Fibroblast of villous mesenchyme (primary cell): ENCODE measurements at places on chromosomes 12 and 14. TPM values are rescaled to one million over a fixed set of nuclear protein-coding genes. Genes with fewer than 3 reads are reported as not detected.
A peak's percentile ranks its signal among the peaks of the same experiment; 100 is the strongest.

BATF gene
- not detected in 2 replicates for total RNA-seq

SLC5A8 gene
- not detected in 2 replicates for total RNA-seq

NUP37 gene
- 28.3 and 39.3 TPM in 2 replicates for total RNA-seq

RERGL gene
- total RNA-seq = 0.32 TPM in 1 of 2 replicates, not detected in the other

ALX1 gene
- total RNA-seq = 0.64 and 1.3 TPM in 2 replicates

SPRING1 gene
- total RNA-seq = 27.4 and 28.9 TPM in 2 replicates

BCL11B gene
- total RNA-seq = not detected in 2 replicates

OR6C75 gene
- total RNA-seq = not detected in 2 replicates

CCDC196 gene
- total RNA-seq = not detected in 2 replicates

DNA sequence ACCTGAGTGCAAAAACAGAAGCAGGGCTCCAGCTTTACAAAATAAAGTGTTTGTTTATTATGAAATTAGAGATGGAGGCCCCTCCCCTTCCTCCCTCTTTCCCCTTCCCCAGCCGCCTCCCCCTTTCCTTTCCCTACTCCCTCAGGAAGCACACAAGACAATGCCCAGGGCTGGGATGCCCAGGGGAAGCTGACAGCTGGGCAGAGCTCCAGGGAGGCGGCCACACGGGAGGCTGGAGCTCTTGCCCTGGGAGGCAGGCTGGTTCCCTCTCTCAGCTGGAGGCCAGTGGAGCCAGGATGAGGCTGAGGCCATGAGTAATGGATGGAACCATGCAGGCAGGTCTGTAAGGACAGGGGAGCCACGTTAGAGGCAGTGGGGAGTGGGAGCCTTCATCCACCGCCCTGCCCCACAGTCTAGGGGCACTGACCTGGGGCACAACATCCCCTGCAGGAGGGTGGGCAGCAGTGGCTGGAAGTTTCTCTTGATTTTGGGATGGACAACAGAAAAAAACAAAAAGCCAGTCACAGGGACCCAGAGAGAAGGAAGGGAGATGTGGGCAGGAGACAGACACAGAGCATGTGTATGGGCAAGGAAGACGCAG, 5.1 kb downstream of the PSMB11 start:
- DNase-seq = no peak

DNA sequence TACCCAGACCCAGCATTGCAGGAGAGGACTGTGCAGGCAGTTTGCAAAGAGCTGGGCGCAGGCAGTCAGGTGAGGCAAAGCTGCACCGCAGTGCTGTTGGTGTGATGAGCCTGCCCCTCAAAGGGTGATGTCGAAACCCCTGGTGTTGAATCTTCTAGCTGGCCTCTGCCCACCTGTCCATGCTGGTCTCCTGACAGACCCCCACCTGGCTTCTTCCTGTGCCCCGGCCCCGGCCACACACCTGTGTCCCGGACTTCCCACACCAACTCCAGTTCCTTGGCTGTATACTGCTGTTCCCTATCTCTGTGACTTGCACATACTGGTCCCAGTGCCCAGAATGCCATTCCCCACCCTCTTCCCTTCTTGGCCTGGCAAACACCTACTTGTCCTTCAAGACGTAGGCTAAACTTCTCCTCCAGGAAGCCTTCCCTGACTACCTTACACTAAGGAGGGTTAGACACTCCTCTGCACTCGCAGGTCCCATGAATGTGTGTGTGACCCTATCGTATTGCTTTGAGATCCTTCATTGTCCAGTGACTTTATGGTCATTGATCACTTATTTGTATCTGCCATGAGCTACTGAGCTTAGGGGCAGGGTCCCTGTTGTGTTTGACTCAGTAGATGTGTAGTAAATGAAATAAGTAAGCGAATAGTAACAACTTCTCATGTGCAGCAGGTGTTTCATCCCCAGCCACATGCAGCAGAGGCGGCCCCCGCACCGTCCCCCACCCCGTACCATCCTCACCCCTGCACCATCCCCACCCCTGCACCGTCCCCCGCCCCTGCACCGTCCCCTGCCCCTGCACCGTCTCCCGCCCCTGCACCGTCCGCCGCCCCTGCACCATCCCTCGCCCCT, 37.4 kb downstream of the ESRRB start:
- DNase-seq = no peak

DNA sequence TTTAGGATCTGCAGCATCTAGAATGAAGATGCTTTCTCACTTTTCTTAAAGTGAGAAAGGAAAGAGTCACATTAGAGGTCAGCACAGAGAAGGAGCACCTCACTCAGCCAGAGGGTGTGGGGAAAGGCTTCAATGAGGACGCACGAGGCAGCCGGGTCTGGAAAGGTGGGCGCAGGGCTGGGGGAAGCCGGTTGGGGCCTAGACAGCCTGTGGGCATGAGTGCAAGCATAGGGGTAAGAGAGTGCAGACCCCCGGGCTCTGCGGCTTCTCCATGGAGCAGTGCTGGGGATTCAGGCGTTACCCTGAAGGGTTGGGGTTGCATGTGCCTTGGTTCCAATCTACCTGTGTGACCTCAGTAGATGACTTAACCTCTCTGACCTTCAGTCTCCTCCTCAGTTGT, 49.9 kb downstream of the KRT80 start:
- no peak for DNase-seq

DNA sequence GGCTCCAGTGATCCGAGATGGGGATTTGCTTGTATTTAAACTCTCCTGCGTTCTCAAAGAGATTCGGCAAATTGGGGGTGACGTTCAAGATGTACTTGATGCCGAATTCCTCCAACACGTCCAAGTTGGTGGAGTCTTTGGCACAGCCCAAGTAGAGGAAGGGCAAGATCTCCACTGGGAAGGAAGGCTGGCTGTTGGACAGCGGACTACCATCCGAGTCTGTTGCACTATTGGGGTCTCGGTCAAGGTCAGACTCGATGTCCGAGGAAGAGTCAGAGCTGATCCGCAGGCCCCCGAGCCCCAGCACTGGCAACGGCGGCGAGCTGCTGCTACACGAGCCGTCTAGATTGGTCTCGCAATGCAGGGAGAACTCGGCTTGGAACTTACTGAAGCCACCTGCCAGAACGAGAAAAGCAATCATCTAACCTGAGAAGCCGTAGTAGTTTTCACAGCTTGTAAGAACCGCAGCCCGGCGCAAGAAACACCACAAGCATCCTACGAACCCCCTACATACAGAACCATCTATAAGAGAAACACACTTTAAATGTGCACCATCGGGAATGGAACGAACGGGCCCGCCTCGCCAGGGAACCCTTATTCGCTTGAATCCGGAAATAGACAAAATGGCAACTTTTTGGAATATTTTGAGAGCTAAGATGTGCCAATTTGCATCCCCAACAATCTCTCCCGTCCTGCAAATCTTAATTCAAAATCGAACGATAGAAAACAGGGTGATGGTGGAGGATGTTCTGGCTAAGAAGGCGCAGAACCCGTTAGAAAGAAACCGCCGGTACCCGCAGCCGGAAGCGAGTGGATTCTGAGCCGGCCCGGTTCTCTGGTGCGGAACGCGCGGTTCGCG, 1.4 kb downstream of the DUSP6 start:
- DNase-seq = no peak

DNA sequence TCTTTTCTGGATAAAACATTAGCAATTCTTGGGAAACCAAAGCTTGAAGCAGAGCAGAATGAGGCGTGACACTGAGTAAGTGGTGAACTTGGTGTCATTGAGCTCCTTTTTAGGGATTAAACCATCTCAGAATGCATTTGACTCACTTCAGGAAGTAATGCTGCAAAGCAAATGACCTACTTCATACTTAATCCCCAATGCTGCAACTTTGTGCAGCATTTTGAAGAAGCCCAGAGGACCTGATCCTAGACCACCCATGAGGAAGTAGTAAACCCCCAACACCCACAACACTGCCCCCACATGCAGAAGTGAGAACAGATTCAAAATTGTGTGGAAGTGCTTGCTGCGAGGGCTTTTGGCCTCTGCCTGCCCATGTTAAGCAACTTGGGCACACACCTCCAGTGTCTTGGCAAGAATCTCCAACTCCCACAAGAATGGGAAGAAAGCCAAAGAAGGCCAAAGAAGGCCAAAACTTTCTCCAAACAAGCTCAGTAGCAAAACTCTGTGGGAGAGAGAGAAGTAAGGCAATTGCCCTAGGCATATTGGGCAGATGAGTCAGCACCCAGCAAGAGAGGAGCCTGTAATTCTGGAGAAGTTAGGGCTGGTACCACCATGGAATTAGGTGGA, 69.2 kb upstream of the ETV6 start:
- DNase-seq = peak; percentile 74

DNA sequence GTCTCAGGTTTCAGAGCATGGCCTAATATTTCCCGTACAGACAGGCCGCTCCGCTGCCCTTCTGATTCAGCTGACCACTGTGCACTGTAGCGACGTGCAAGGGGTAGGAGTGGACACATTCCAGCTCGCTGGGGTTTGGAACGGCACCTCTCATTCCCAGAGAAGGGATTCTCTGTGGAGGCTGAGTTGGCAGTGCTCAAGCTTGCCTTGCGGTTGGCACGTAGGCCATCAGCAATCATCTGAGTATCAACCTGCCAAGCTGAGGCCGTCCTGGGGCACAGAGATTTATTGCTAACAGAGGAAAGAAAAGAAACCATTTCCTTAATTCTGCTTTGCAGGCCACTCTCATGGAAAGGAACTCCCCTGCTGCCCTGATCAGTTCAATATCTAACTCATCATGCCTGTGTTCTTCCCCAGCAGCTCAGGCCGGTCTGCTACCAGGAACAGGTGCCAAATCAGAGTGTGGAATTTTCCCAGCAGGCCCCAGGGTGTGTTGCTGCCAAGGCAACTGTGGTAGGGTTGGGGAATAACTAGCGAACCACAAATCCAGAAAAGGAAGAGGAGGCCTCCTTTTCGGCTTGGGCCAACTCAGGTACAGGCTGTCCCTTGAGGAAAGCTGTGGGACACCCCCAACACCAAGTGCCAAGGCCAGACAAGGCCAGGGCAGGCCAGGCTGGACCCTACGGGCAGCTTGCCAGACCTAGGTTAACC, 92.5 kb downstream of the SSPN start:
- no peak for DNase-seq

DNA sequence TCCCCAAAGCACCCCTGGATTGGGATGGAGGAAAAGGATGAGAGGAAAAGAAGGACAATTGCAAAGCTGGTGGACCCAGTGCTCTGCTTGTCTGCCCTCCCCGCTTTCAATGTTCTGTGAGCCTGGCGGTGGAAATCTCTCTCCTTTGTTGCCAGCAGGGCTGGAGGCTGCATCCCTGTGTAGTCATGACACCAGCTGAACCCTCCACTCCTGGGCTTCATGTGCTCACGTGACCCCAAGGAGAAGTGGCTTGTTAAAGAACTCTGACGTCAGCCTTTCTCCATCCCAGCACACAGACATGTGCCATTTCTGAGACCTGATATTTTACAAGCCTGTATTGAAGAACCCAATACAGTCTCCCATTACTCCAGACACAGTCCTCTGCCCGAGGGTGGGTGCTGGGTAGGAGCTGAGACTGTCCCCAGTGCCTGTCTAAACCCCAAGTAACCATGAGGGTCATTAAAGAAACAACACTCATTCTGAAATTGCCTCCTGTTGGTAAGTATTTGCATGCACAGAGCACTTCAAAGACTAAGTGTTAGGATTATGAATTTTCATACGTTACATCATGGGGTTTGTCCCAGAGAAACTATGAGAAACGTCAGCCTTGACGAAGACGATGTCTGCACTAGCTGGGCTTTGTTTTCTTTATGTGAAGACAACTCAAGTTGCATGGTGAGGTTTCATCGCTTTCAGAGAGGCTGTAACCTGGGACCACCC, 21.7 kb downstream of the GALNT16 start:
- DNase-seq = no peak

DNA sequence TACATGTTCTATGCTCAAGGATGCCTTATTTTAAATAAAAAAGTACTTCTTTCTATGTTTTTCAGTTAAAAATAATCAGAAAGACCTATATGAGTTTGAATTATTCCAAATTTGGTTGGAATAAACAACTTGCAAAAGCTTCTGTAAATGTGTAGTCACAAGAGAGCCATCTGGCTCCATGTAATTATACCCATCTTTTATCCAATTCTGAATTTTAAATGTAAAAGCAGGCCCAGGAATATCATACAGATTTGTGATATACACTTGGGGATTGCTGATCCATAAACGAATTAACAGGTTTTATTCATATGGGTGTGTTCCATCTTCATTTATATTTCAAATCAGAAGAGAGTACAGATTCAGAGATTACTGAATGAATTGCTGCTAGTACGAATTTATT, 329.2 kb upstream of the LRFN5 start:
- DNase-seq = no peak

- DNase-seq = peak; percentile 17
These were observed 367 bp downstream of the GALNT16 start for GRCh38 chr14:69260190-69260860.

DNA sequence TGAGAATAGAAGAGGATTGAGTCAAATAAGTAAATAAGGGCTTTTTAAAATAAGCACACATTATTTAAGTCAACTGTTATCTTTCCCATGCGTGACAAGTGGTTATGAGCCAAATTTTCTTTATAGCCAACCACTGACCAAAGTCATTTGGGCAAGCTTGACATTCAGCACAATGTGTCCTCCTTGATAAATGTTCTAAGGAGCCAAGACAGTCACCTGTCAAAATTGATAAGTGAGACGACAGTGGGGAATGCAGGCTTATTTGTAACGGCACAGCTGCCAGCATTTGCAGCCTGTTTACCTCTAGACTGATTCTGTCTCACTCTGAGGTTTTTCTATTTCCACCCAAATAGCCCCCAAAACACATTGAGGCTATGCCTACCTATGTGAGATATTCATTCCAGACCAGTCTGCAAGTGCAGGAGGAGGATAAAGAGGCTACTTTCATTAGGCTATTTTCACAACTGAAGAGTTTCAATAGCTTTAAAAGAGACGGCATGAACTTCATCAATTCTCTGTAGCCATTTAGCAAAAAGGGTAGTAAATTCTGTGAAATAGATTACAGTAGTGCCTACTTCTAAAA, 339.5 kb downstream of the PDZRN4 start:
- no peak for DNase-seq

DNA sequence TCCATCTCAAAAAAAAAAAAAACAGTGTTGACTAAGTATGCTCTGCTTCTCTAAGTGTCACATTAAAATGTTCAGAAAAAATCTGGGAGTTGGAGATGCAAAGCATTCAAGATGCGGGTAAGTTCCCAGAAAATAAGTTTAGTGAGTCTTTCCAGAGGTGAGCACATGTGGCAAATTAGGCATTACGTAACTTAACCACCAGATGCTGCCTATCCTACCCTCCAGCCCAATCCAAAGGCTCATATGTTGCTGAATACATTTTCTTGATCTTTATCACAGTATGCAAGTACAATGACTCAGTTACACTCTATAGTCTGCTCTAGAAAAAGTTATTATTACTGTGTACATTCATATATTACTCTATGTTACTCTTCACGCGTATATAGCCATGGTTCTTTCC, 3.6 kb downstream of the SLC2A14 start:
- peak; percentile 79 for DNase-seq

GRCh38 chr12:115032521-115032920, 348.5 kb upstream of the TBX3 start:
- DNase-seq = no peak

- no peak for DNase-seq
These were observed 51.4 kb downstream of the FBXW8 start for GRCh38 chr12:116962197-116962596.
